Stimulated activated CD8-positive, alpha-beta memory T cell treated with anti-CD3 and anti-CD28 coated beads, Interleukin-7, amount 100 ng/mL, for 48 hours (primary cell): ENCODE measurements at places on chromosomes 7 and 10.

GRCh38 chr10:80437227-80437626 is 16.9 kb upstream of the TSPAN14 start:
- DNase-seq, result no peak

GRCh38 chr10:92757711-92758104 is 68.0 kb downstream of the HHEX start:
- DNase-seq, result no peak

DNA sequence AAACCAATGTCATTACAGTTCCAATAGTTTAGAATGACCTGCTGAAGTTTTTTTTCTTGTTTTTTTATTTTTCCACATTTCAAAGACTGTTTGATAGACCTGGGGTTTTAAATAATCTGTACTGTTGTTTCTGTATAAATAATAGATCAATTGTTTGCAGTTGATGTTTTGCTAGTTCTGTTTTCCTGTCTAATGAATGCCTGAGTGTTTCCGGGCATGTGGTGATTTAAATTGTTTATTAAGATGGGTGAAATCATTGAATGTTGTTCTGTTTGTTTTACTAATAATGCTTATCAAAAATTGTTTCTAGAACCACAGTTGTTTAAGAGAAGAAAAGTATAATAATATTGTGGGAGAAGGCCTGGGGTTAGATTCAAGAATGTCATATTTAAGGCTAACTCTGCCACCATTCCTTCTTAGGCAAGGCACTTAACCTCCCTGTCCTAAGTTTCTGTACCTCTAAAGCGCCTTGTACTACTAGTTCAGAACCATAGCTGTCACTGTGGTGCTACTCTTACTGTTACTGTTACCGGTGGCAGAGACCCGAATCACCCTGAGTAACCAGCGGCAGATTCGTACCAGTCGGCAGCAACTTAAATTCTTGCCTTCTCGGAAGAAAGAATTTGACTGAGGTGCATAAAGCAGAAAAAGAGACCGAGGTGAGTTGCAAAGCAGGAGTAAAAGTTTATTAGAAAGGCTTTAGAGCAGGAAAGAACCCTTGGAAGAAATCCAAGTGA is 1014.1 kb downstream of the REEP3 start:
- no peak for DNase-seq

GRCh38 chr10:6537770-6538169 is 42.3 kb downstream of the PRKCQ start:
- DNase-seq, result no peak

DNA sequence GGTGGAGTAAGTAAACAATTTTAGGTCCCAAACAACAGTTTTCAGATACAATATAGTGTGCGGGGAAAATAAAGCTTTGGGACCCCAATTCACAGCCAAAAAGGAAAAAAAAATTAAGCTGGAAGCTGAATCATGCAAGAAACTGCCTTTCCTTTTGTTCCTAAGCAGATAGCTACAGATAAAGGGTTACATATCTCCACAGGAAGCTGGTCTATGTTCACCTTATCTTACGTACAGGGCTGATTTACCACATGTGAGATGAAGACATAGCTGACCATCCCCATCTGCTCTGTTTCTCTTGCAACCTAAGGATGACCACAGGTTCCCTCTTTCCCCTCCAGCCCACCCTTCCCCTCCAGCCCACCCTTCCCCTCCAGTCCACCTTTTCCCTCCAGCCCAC is 14.2 kb upstream of the PFKP start:
- DNase-seq, result no peak

GRCh38 chr7:4233621-4234497 is 448.2 kb upstream of the FOXK1 start:
- no peak for DNase-seq

DNA sequence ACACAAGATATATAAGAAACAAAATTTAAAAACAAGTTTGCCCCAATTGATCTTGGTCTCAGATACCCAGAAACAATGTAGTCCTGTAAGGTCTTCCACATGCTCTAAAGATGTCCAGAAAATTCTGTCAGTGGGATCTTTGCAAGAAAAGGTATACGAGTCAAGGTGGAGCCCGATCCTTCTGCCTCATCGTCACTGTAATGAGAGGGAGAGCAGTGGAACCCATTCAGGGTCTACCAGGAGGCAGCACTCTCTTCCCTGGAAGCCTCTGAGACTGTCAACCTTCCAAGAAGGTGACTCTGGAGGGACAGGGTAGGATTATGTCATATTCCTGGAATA is 112.8 kb downstream of the JCAD start:
- no peak for DNase-seq

GRCh38 chr7:112416127-112416526 is 34.1 kb upstream of the IFRD1 start:
- no peak for DNase-seq

DNA sequence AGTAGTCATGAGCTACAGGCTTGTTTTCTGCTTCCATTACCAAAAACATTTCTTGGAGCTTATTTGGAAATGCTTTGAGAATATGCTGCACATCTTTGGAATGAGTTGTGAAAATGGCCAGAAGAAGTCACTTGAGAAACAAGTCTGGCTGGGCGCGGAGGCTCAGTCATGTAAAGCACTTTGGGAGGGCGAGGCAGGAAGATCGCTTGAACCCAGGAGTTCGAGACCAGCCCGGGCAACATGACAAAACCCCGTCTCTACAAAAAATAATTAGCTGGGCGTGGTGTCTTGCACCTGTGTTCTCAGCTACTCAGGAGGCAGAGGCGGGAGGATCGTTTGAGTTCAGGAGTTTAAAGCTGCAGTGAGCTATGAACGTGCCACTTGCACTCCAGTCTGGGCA is 882 bp upstream of the CHCHD1 start:
- no peak for DNase-seq

DNA sequence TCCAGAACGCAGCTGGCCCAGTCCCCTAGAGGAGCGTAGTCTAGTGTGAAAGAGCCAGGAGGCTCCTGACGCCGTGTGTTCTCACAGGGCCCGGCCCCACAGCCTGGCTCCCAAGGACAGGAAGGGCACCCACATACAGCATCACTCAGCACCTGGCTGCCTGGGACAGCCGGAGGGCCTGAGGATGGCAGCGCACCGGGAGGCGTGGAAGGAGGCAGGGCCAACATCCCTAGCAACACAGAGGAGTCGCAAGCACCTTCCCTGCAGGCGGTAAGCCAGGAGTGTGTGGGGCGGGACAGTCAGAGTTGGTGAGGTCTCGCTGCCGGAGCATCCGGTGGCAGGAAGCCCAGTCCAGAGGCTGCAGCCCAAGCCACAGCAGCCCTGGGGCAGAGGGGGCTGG is 125.8 kb downstream of the MAD1L1 start:
- DNase-seq, result no peak

- no peak for DNase-seq
These were observed 447.4 kb downstream of the DNAJB6 start for GRCh38 chr7:157784041-157784835.

GRCh38 chr10:114307731-114308130 is 68.7 kb downstream of the VWA2 start:
- DNase-seq, result no peak

GRCh38 chr7:44225566-44226395 is 25.0 kb downstream of the YKT6 start:
- DNase-seq, result no peak

DNA sequence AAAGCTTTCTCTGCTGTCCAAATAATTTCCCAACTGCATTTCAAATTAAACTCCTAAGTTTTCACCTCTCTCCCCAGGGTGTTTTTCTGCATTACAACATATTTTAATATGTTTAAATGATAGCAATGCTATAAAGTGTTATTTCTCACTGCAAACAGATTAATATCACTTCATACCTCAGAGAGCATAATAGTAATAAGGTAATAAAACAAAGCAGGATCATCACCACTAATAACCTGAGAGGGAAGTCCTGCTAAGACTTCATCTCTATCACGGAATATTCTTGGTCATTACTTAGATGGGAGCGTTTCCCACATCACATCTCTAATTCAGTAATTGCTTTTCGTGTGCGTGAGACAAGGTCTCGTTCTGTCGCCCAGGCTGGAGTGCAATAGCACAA is 168.8 kb downstream of the PARD3 start:
- DNase-seq, result no peak

GRCh38 chr10:89082086-89082485 is 91.5 kb downstream of the FAS start:
- no peak for DNase-seq

GRCh38 chr7:107996072-107996882 is 6.7 kb downstream of the LAMB1 start:
- DNase-seq, result no peak

- no peak for DNase-seq
These were observed 20.6 kb upstream of the WASL start for GRCh38 chr7:123769371-123769770.

- no peak for DNase-seq
These were observed 39.0 kb upstream of the AOAH start for GRCh38 chr7:36763132-36763816.

DNA sequence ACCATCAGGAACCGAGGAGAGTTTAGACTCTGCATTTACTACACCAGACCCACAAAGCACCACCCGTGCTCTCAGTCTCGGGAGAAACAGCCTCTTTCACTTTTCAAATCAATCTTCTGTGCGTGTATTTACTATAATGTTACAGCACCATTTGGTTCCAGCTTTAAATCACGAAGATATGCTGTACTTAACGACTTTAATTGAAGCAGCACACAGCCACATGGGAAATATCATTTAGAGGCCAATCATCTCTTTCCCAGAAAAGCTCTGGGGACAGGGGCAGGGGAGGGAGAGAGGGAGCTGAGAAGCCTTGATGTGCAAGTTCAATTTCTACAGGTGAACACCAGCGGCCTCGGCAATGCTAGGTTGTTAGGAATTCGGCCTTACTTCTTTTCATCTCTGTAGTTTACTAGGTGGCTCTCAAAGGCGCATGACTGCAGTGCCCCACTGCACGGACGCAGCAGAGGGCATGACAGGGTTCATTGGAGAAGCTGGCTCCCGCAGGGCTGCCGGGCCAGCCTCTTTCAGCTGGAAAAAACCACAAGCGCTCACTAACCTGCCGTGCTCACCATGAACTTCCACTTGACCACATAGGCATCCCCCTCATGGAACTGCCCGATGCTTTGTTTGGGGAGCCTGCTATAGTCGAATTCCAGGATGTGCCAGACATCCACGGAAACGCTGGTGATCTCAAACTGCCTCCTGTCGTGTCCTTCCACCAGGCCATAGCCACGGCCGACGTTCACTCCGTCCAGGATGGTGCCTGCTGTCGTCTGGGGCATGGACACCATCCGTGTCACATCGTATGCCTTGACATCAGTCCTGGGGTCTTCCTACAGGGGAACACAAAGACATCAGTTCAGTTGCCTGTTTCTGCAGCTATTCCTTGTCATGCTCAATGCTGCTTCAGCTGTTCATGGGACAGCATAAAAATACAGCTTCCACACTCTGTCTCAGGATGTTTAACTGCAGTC is 154.5 kb downstream of the SVIL start:
- DNase-seq, result no peak

- DNase-seq, result no peak
These were observed 182.2 kb upstream of the PRR15 start for GRCh38 chr7:29381206-29382094.

- DNase-seq, result no peak
These were observed 157.3 kb downstream of the PCLO start for GRCh38 chr7:83005410-83005809.

- DNase-seq, result no peak
These were observed 5.1 kb upstream of the ELFN1 start for GRCh38 chr7:1664711-1665548.

- DNase-seq, result no peak
These were observed 167.2 kb downstream of the AKR1D1 start for GRCh38 chr7:138243430-138243829.

DNA sequence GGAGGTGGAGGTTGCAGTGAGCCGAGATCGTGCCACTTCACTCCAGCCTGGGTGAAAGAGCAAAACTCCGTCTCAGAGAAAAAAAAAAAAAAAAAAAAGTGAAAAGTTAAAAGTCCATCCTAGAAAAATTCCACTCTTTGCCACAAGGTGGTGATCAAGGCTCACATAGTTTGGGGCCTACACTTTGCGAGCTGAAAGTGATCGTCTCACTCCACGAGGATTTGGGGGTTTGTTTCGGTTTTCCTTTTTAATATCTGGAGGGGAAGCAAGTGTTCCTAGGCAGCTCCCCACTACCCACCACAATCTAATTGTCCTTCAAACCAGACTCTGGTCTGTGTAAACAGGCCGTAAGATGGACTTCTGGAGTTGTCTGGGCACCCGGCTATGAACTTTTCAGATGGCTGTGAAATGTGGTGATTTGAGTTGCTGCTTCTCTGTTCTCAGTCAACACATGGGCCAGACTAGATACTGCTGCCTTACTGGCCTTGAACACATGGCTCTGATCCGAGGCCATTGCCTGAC is 27.1 kb downstream of the PRLHR start:
- no peak for DNase-seq
